Astrocyte of the spinal cord (primary cell): ENCODE measurements at places on chromosomes 16 and 17.

DNA sequence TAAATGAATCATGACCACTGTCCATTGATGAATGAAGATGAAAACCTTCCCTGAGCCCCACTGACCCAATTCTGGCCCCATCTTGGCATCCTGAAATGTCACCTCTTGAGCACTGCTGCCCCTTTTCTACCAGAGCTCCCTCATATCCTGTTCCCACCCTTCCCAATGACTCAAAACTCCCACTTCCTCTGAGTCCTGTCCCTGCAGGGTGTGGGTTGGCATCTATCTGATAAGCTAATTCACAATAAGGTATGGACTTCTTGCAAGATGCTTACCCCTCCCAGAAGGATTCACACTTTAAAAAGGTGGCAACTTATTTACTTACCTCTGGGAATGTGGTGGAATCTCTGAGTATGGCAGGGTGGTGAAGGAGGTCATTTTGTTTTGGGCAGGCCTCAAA is 13.3 kb upstream of the CSNK2A2 start:
- no peak for DNase-seq

DNA sequence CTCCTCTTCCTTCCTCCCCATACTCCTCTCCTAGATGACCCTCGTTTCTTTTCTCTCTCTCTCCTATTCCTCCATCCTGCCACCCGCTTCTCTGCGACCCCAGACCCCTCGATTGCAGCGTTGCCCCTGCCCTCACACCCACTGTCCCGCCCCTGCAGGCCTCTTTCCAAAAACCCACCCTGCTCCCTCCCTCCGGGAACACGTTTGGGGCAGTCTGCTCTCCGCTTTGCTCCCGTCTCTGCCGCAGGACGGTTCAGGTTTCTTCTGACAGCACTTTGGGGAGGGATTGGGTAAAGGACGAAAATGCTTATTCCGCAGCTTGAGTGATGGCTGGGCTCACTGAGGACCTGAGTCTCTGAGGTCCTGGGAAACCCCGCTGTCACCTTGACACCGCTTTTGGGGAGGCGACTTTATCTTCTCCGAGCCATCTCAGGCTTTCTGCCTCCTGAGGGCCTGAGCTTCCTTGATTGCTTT is 690 bp downstream of the NDE1 start:
- DNase-seq: peak; percentile 26

GRCh38 chr17:69198238-69198637 is 30.4 kb downstream of the ABCA10 start:
- no peak for DNase-seq

- peak; percentile 63 for DNase-seq
Observed at GRCh38 chr16:56866955-56867830, 2.2 kb downstream of the SLC12A3 start.

- no peak for DNase-seq
Observed at GRCh38 chr17:16155536-16155935, 59.8 kb downstream of the NCOR1 start.

GRCh38 chr16:86747761-86748160 is 169.4 kb downstream of the FOXL1 start:
- DNase-seq: no peak
